ENCODE measurements at places on chromosomes 5 and 9.

DNA sequence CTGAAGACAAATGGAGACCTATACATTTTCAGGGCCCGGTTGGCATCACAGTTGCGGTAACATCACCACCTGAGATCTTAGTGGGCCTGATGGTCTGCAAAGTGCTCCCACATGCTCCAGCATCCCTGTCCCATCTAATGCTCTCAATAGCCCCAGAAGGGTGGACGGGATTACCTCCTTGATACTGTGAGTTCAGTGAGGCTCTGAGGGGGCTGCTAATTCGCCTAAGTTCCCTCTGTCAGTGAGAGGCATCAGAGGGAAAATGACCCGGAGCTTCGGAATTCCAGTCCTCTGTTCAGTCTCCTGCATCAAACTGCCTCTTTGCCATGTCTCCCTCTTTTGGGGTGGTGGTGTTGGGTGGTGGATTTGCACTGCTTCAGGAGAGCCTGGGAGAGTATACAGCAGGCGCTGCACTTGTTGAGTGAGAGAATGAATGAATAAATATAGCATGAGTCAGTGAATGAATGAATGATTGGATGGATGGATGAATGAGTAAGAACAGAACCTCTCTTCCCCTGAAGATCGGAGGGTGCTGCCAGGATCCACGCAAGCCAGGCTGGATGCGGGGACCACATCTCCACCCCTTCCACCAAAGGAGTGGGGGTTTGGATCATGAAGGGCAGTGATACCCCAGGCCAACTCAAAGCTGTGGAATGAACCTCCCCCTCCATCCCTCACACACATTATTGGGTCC, 141.0 kb downstream of the GABBR2 start:
- no peak for DNase-seq

GRCh38 chr5:123085638-123086286, 3.3 kb upstream of the PRDM6 start:
- no peak for DNase-seq

- no peak for DNase-seq
Observed at GRCh38 chr5:139415221-139415861, 11.5 kb upstream of the SPATA24 start.

GRCh38 chr9:119868694-119869093, 499.5 kb upstream of the BRINP1 start:
- DNase-seq: no peak

DNA sequence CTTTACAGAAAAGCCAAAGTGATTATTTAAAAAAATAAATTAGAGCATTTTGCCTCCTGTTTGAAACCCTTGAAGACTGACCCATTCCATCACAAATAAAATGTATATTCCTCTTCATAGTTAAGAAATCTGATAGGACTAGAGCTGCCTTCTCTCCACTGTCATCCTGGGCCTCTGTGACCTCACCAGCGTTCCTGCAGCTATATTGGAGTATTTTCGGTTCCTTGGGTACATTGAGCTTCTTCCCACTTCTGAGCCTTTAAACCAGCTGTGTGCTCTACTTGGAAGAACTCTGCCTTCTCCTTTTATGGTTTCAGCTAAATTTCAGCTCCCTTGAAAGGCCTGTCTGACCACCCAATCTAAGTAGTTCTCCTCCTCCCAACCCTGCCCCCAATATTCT, 99.1 kb upstream of the ABCA1 start:
- DNase-seq: no peak

GRCh38 chr5:172881691-172882370, 47.8 kb downstream of the ERGIC1 start:
- DNase-seq: peak; percentile 82

DNA sequence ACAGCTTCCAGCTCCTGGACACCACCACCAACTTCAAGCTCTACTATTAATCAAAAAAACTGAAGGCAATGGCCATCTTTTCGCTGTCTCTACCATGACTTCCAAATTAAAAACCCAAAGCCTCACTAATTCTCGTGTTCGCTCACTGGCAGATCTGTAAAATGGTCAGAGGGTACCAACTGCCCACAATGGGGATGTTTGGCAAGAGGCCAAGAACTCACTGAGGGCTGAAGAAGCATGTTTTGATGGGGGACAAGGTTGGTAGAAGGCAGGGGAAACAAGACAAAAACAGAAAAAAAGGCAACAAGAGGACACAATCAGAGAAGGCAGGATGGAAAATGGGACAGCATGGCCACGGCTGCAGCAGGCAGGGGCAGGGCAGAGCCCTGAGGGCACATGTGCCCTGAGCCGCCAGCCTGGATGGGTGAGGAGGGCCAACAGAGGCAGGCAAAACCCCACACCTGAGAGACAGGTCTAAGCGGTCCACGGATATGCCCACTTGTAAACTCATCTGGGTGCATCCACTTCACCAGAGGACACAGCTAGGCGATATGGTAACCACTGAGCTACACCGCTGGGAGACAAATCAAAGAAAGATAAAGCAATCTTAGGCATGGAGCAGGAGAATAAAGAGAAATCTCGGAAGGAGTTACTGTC, 50.3 kb downstream of the PFDN1 start:
- DNase-seq: no peak

GRCh38 chr5:10469253-10470050, 27.8 kb downstream of the ROPN1L start:
- peak; percentile 90 for DNase-seq

GRCh38 chr5:117860550-117860949, 1127.8 kb downstream of the DTWD2 start:
- no peak for DNase-seq

DNA sequence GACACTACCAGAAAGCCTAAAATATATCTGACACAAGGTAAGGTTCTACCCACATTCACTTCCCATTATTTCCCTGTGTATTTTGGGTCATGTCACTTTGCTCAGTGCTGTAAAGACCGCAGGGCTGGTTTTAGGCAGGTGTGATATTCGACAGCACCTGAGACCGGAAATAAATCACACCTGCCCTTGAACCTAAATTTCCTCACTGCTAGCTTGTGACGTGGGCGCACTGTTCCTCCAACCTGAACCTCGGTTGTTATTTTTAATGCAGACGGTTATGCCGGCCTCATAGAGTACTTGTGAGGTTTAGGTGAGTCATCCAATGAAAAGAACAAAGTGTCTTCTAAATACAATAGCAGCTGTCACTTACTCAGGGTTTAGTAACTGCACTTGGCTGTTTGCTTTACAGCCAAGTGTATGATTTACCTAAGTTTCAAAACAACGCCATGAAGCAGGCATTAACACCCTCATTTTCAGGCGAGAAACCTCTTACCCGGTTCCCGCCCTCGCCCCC, 20.7 kb upstream of the ZNF782 start:
- peak; percentile 43 for DNase-seq

DNA sequence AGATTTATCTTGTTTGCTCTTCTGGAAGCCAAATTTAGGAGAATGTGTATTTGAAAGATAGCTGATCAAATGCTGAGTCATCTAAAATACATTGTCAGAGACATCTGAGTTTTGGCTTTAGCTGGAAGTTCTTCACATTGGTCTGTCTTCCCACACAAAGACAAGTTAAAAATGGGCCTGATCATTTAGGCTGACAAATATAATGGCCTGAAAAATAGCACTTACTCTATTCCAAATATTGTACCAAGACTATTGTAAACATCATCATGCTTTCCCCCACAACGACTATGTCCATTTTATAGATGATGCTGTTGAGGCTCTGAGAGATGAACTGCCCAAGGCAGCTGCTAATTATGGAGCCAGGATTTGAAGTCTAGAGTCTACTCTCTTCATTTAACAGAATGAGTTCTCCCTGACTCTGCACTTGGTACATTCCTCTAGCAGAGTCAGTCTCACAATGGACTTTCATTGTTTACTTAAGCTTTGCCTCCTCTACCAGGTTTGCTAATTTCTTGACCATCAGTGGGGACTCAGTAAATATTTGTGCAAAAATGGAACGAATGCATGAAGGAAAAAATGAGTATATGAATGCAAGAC, 619.4 kb upstream of the KLF4 start:
- peak; percentile 69 for DNase-seq

DNA sequence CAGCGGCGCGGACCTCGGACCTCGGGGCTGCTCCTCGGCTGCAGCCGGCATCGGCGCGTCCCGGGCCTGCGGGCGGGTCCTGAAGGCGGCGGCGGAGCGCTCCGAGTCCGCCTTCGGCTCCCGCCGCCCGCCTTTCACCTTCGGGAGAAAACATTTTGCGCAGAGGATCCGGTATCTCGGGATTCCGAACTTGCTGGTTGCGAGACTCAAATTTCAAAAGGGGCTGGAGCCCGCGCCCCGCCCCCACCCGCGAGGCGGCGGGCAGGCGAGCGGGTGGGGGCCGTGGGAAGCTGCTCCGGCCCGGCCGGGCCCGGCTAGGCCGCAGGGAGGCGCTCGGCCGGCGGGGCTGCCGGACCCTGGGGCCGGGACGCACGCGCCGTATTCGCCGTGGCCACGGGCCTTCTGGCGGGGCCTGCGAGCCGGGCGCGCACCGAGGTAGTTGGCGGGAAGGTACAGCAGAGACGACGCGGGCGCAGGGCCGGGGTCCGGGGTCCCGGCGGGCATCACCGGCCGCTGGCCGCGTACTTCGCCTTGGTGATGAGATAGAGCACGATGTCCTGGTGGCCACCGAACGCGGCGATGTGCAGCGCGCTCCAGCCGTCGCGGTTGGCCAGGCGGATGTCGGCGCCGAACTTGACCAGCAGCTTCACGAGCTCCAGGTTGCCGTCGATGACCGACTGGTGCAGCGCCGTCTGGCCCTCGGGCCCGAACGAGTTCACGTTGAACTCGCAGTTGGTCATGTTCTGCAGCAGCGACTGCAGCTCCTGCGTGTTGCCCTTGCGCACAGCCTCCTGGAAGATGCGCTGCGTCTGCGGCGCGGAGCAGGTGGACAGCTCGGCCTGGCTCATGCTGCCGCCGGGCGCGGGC, 757 bp downstream of the NRARP start:
- peak; percentile 43 for DNase-seq

- peak; percentile 22 for DNase-seq
Observed at GRCh38 chr5:127834094-127834531, 130.9 kb downstream of the CCDC192 start.

GRCh38 chr9:75429531-75430475, 341.5 kb downstream of the OSTF1 start:
- DNase-seq: no peak

GRCh38 chr5:169785771-169786618, 148.9 kb downstream of the DOCK2 start:
- DNase-seq: peak; percentile 57

- DNase-seq: peak; percentile 2
Observed at GRCh38 chr9:97808972-97809371, 44.1 kb upstream of the FOXE1 start.

GRCh38 chr9:137294091-137294680, 7.9 kb downstream of the NRARP start:
- DNase-seq: peak; percentile 26

- peak; percentile 29 for DNase-seq
Observed at GRCh38 chr5:100273846-100274580, 261.2 kb upstream of the FAM174A start.

DNA sequence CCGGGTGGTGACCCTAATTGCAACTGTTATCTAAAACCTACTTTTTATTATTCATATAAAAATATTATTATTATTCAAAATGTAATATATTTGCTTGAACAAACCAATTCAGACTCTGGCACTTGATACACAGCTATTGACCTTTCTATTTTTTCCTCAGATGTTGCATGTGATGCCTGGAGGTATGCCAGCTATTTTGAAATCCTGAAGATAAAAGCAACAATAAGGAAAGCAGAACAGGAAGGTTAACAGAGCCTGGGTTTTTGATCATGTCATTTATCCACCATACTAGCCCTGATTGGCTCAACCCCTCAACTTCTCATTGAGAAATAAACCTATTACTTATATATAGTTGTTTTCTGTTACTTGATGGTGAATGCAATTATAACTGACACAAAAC, 340.9 kb upstream of the KIF2A start:
- no peak for DNase-seq

DNA sequence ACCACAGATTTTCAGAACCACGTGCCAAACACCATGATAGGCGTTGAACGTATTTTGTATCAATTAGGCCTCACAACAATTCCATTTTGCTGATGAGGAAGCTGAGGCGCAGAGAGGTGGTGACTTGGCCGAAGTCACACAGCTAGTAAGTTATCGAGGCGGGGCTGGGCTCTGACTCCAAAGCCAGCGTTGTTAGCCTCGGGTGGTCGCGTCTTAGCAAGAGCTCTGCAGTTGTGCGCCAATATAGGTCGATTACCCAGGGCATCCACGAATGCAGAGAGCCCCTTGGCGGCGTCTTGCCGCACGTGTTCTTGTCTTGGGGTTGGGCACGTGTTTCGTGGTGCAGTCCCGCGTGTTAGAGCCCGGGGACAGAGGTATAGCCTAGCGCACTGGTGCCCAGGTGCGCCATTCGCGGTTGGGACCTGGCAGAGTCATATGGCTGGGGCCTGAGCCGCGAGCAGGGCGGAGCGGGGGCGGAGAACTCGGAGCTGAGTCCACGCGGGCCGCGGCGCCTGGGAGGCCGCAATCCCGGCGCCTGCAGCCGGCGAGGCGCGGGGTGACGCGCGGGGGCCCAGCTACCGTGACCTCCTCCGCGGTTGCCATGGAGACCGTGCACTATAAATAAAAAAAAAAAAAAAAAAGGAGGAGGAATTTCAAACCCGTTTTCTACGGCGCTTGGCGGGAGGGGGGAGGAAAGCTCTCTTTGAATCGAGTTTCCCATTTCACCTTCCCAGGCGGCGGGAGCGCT, 62.3 kb downstream of the CXXC5 start:
- DNase-seq: peak; percentile 37

DNA sequence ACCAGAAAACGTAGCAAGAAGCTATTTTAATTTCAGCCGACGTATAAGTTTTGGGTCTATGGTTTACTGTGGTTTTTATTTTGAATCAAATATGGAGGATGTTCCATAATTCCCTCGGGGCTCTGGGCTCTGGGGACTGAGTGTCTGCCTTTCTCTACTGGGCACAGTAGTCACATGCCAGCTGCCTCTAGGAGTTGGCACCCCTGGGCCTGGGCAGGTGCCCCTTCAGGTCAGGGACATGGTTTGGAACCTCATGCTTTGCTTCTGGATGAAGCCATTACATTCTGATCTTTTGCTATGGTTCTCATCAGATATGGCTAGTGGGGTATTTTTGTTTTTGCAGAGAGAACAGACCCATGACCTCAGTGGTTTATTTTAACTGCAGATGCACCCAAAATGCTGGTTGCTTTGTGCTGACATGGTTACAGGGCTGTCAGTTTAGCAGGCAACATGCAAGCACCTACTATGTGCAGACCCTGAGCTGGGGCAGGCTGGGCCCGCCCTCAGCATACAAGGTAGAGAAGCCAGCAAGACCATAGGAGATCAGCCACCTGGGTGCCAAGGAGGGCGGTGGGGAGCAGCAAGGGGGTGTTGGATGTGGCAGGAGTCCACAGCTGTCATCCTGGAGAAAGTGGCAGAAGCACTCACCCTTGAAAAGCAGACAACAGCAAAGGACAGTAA, 54.5 kb upstream of the PSD2 start:
- DNase-seq: no peak

Data from astrocyte (in vitro differentiated cells and primary cell).